ENCODE measurements at places on chromosomes 6 and 20.

DNA sequence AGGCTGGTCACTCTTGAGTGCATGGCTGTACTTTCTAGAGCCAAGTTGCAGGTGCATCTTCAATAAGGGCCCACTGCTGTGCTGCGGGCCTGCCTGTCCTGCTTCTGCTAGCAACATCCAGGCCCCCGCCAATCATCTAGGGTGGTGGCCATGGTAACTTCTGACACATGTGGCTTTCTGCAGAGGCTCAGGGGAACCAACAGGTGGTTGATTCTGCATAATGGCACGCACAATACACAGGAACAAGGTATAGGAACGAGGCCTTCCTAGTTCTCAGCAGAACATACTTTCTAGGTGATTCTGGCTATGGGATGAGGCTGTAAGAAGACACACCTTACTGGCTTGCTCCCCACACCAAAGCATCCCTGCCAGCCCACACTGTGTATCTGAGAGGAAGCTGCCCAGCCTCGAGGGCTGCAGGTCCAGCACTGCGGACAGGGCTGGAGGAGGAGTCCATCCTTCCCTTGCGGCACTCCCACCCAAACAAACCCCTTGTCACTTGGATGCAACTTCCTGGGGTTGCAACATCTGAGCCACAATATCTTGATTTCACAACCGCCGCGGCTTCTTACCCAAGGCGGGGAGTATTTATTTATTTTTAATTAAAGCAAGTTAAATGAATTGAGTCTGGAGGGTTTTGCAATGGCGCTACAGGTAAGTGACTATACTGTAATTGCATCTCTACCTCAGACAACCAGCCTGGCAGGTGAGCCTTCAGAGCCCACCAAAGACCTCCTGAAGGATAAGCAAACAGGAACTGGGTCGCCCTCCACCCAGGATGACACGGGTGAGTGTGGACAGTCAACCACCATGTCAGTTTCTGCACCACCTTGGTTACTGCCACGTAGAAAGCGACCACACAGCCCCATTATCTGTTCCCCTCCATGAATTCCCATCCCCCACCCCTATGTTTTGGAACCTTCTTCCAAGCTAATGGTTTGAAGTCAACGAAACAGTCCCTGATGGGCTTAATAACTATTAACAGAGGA lies 49.6 kb downstream of the SULF2 start:
- no peak for DNase-seq

DNA sequence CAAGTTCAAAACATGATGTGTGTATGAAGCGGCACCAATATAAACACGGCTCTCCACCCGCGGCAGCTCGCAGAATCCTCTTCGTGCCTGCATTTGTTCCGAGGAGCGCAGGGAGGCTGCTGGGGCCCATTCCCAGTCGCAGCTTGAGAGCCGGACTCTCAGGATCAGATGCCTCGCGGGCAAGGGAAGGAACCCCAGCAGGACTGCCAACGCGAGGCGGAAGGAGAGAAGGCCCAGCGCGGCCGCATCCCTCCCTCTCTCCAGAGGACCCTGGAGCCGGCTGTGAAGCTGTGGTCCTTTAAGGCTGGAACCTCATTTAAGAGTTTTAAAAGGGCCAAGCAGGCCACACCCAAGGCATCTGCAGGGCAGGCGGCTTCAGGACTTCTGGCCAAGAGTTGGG lies 44.2 kb upstream of the ZBP1 start:
- no peak for DNase-seq

GRCh38 chr6:94129926-94130325 lies 710.6 kb upstream of the EPHA7 start:
- DNase-seq, result no peak

GRCh38 chr6:152008779-152009178 lies 201.3 kb downstream of the ESR1 start:
- no peak for DNase-seq

GRCh38 chr6:42026540-42026939 lies 23.8 kb upstream of the TAF8 start:
- no peak for DNase-seq
